Left lung (tissue), 14 donors: ENCODE measurements at places on chromosomes 1 and 21.

- no peak for DNase-seq
Observed at GRCh38 chr1:145955436-145955835, 2.4 kb downstream of the LIX1L start.

GRCh38 chr1:67338642-67339041, 31.0 kb downstream of the IL12RB2 start:
- no peak for DNase-seq

GRCh38 chr1:46532498-46533178, 18.8 kb downstream of the KNCN start:
- DNase-seq: peak; percentile 65

DNA sequence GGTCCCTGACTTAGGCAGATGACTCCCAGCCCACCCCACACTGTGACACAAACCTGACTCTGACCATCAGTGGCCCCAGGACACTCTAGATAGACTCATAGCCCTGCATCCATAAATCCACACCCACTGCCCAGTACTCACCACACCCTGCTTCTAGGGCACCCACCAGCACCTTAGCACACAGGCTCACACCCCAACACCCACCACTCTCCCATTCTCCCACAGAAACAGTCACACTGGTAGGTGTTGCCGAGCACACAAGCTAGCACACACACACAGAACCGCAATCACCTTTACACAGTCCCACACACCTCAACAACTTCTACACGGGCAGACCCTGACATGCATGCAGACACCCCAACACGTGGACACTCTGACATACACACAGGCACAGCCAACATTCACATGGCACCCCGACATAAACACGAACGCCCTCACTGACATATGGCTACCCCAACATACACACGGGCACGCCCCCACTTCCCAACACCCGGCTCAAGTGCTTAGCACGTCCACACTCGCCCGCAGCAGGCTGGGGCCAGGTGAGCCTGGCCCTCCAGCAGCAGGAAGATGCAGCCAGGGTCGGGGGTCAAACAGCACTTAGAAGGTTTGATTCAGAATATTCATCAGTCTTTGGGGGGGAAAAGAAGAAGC, 105.5 kb upstream of the TARDBP start:
- no peak for DNase-seq

DNA sequence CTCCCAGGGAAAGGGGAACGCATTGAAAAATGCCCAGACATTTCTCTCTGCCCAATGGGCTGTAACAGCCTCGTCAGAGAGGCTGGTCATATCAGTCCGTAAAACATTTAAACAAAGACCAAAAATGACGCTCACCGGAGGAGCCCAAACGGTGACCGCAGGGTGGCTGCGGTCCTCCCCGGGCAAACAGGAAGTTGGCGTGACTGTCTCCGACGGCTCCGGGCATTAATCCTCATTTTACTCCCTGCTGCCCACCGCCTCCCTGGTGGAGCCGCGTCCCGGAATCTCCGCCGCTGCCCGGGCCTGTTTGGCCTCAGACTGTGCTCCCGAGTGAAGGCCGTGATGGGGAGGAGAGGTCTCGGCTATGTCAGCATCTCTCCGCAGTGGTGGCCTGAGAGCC, 9.9 kb downstream of the PRDM16 start:
- peak; percentile 66 for DNase-seq

- DNase-seq: no peak
Observed at GRCh38 chr1:178121883-178122282, 28.0 kb downstream of the RASAL2 start.

DNA sequence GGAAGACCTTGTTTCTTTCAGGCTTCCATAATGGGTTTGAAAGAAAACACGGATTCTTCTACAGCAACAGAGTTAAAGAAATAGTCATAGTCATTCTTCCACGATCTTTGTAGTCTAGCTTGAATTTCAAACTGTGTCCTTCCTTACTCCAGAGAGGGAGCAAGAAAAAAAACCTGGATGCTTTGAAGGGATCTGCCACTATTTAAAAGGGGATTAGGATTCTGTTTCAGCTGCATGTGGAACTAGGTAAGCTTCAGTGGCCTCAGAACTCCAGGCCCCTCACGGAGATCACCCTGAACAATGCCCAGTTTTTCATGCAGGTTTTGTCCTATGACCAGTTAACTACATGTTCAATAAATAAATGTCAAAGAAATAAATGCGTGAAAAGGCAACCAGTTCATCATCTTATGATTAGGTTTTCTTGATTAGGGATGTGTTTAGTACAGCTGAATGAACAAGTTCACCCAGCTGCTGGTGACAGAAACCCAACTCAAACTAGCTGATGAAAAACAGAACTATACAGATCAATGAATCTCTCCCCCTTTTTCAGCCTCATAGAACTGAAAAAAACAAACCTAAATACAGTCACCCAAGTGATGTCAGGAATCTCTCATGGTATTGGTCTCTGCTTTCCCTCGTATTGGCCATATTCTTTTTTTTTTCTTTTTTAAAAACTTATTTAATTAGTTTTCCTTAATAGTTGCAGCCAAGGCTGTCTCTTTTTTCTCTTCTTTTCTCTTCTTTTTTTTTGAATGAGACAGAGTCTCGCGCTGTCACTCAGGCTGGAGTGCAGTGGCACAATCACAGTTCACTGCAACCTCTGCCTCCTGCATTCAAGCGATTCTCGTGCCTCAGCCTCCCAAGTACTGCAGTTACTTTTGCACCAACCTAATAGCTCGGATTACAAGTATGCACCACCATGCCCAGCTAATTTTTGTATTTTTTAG, 14.6 kb upstream of the MPZL1 start:
- DNase-seq: no peak

DNA sequence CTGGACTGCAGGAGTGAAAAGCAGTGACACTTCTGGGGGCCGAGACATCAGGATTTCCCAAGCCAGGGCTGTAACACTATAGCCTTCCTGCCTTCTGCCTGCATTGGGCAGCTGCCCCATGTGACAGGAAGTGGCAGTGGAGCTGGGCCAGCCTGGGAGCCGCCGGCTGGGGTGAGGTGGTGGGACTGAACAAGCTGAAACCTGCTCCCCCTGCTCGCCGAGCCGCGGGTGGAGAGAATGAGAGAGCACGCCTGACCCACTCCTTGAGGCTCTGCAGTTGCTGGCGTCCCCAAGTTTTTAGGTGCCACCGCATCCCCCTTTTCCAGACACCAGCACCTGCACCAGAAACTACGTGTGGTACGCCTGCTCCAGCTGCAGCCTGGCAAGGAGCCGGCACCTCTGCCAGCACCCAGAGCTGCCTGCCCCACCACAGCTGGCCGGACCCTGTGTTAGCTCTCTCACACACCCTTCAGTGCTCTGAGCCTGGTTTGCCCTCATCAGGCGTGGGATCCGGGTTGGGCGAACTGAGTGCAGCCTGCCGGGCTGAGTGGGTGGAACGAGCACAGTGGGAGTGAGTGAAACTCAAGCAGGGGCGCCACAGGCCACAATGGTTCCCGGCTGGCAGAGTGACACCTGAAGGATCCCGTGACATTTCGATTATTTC, 119.4 kb downstream of the AKT3 start:
- peak; percentile 90 for DNase-seq

DNA sequence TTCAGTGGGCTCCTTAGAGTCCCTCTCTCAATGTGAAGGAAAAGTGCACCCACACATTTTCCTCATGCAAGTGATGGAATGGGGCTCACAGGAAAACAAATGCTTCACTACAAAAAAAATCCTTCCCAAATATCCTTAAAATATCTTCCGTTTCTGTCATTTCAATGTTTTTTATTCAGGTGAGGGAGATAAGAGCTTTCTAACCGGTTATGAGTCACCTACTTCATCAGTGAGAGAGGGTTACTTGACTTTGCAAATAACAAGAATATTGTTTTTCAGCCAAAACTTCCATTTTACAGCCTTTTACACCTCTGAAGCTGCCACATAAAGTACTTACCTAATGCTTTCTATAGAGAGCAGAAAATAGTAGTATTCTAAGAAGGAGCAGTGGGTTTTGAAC, 98.3 kb upstream of the CD55 start:
- peak; percentile 34 for DNase-seq

DNA sequence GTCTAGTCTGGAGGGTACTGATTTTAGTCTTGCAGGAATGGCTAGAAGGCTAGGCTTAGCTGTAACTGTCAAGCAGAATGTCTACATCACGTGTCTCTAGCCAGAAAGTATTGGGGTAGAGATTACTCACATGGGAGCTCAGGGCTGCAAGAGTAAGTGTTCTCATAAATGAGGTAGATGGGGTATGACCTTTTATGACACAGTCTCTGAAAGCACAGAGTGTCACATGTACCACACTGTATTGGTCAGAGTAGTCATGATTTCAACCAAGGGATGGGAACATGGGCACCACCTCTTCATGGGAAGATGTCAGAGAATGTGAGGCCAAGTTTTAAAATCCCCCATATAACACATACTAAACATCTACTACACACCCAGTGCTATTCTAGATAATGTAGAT, 2.9 kb downstream of the FYB2 start:
- DNase-seq: no peak

DNA sequence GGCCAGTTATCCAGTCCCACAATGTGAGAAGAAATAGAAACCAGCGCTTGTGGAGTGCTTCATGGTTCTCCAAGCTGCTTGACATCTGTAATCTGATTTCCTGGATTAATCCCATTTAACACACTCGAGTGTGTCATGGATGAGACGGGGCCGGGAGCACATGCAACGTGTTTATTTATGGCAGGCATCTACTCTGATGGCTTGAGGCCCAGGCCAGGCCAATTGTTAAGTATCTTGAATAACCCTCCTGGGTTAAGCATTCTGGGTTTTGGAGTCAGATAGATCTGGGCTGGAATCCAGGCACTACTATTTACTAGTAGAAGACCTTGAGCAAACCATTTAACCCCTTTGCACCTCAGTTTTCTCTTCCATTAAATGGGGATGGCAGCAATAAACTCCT, 37.5 kb upstream of the LAPTM5 start:
- DNase-seq: no peak

- no peak for DNase-seq
Observed at GRCh38 chr21:40021558-40022351, 154.5 kb downstream of the PCP4 start.

- DNase-seq: no peak
Observed at GRCh38 chr1:35691080-35691479, 27.6 kb downstream of the C1orf216 start.

GRCh38 chr21:37783016-37783415, 133.2 kb downstream of the KCNJ6 start:
- DNase-seq: no peak

DNA sequence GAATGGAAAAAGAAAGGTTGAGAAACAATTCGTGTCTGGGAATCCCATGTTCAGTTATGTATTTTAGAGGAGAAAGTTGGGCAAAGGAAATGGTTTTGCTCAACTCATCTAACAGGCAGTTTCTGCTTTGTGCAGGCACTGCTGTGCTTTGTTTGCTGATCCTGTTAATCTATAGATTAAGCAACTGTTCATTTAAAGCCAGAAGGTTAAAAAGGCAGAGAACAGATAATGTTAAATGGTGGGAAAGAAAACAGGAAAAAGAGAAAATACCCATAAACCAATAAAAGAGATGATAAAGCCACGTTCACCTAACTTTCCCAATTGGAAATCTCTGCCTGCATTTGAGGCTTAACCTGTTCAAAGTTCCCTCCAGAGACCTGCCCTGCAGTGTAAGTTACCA, 70.0 kb downstream of the APP start:
- no peak for DNase-seq

- no peak for DNase-seq
Observed at GRCh38 chr1:158087320-158087927, 93.3 kb upstream of the CD1D start.

DNA sequence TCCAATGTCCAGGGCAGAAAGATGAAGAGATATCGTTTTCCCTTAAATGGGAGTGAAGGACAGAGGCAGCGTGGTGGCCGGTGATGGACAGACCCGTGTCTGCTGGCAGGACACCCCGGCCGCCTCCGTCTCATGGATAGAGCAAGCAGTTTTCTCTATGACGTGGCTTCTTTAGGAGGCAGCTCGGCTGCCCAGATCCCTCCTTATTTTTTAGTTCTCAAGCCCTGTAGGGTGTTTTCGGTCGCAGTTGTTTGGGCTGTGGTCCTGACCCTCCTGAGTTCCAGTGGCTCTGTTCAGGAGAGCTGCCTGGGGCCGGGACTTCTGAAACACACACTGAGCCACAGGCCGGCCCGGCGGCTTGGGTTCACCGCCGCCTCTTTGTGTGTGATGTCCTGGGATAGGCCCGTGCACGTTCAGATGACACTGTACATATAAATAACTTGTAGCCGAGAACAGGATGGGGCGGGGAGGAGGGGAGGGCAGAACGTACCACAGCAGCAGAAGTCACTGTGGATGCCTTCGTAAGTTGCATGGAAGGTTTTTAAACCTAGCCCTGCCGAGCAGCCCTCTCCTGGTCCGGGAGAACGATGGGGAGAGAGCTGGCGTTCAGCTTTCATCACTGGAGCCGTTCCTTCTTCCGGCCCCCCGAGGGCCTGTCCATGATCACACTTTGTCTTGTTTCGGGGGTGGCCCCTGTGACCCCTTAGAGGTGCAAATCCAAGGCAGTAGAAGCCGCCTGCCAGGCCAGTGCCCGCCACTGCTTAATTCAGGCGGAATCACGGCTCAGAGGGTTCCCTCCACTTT, 65.2 kb downstream of the SIK1 start:
- peak; percentile 57 for DNase-seq

- peak; percentile 16 for DNase-seq
Observed at GRCh38 chr1:27633298-27633610, 1.7 kb downstream of the FGR start.

DNA sequence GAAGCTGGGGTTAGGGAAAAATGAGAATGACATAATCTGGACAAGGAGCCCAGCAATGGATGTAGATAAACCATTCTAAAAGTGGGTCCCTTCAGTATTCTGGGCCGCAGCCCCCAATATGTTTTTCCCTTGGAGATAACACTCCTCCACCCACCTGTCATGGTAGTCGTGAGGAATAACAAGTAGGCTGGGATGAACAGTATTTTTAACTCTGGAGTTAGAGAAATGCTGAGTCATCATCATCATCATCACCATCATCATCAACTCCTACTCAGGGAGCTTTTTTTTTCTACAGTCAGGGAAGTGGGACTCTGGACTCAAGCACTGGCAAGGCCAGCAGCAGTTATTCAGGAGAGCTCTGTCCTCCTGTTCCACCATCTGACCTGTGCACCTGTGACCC, 12.8 kb downstream of the CADM3 start:
- no peak for DNase-seq
